ENCODE measurements at places on chromosomes 12 and 14.

GRCh38 chr14:99171396-99171795 lies 100.6 kb downstream of the BCL11B start:
- DNase-seq = no peak

DNA sequence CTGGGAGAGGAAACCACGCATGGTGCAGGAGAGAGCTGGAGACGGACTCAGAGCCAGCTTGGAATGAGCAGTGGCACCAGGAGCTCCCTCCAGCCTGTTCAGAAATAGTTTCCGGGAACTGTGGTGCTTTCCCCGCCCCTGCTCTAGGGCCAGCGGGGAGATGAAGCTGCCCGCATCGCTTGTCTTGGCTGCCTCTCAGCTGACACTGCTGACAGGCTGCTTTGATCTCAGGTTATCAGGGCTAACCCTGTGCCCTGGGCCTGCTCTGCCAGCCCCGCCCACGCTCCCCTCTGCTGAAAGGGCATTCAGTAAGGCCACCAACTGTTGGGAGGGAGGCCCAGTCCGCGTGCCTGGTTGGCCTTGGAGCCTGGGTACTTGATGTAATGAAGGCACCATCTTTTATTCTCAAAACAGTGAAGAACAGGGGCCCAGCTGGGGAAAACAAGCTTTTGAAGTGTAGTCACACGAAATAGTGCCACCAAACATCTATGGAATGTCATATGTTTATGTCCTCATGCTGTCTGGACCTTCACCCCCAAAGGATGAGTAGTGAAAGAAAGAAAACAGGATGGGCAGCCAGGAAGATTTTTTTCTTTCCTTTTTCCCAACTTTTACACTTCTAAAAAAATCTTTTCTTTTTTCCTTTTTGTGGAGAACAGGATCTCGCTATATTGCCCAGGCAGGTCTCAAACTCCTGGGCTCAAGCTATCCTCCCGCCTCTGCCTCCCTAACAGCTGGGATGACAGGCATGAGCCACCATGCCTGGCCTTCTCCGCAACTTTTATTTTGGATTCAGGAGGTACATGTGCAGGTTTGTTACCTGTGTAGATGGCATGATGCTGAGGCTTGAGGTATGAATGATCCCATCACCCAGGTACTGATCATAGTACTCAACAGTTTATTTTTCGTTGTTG lies 115.9 kb upstream of the TBX3 start:
- no peak for DNase-seq

GRCh38 chr12:65432114-65432513 lies 153.6 kb downstream of the MSRB3 start:
- DNase-seq = no peak

- DNase-seq = no peak
Observed at GRCh38 chr12:39782026-39782545, 162.5 kb upstream of the ABCD2 start.

DNA sequence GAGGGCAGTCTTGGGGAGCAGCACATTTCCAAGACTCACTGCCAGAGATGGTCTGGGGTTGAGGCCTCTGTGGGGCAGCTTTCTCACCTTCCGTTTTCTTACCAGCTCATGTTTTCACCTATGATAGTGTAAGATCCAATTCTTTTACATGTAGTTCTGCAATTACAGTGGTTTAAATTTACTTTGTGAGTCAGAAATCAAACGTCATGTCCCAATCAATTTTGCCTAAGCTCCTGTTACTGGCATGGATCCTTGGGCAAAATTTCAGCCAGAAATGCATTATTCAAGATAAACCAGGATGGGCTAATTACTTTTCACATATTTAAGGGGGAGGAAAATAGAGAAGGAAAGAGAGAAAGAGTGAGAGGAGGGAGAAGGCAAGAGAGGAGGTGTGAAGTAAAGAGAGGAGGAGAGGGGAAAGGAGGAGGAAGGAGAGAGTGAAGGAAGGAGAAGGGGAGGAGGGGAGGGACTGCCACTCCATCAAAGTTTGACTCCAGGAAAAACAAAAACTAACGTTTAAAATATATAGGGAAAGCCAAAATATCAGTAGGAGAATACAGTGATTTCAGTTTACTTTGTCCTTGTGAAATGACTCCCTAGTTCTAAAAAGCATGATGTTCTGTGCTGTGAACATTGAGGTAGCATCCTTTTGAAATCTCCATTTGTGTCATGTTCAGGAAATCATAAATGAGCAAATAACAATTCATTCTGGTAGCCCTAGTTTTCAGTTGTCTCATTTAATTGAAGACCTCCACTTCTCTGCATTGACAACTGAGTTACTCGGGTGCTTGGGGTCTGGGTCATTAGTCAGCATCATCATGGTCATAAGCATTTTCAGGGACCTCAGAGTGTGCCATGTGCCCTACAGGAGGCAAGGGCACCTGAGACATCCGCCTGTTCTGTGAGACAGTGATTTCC lies 3.0 kb downstream of the BMAL2 start:
- DNase-seq = no peak

GRCh38 chr12:92421042-92421441 lies 275.4 kb upstream of the BTG1 start:
- no peak for DNase-seq

DNA sequence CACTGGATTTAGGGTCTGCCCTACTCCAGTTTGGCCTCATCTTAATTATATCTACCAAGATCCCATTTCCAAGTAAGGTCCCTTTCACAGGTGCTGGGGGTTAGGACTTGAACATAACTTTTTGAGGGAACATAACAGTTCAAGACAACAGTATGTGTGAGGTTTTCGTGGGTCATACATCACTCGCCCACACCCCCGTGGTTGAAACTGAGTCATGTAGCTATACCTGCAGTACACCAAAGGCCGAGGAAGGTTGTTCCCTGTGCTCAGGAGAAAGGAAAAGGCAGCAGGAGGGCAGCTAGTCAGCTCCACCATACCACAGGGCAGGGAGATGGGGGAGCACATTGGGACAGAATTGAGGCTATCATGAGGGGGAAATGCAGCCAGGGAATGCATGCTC lies 167.0 kb downstream of the PPM1H start:
- DNase-seq = peak; percentile 36

GRCh38 chr14:53127151-53127550 lies 26.0 kb downstream of the DDHD1 start:
- no peak for DNase-seq

GRCh38 chr14:50085570-50086320 lies 30.6 kb downstream of the VCPKMT start:
- DNase-seq = no peak

GRCh38 chr14:91770185-91770584 lies 38.3 kb upstream of the CATSPERB start:
- DNase-seq = no peak

DNA sequence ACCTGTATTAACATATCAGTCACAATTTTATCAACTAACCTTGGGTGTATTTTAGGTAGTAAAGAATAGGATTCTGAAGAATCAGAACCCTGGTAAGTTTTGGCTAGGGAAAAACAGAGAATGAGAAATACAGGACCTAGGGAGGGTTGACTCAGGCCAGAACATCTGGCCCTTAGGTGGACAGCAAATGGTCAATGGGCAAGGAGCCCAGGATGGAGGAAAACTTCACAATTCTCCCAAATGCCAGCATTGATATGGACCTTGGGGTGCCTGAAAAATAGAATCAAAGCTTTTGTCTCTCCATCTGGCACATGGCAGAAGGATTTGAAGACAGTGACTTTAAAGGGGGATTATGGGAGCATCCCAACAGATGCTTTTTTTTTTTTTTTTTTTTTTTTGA lies 32.7 kb upstream of the PRPF39 start:
- no peak for DNase-seq

DNA sequence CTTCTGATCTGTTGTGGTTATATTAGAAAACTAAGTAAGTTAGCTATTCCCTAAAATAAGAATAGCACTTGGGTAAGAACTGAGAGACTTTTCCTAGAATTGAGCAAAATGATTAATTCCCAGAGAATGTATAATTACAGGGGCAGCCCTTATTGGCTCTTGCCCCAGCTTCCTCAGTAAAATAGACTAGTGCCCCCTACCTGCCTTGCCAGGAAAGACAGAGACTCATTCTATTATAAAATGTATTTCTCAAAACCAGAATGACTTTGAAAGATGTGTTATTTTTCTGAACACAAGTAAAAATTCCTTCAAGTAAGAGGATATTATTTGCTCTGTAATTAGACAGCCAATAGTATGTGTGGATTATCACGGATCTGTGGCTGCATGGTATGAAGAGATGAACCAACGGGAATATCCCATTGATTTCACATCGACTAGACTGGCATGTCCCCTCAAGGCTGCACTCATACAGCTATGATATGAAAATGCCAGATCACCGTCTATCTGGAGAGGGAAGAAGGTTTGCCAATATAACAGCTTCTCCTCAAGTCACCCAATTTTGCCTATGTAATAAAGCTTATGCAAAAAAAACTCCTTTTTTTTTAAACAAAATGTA lies 7.4 kb upstream of the GLRX5 start:
- no peak for DNase-seq

DNA sequence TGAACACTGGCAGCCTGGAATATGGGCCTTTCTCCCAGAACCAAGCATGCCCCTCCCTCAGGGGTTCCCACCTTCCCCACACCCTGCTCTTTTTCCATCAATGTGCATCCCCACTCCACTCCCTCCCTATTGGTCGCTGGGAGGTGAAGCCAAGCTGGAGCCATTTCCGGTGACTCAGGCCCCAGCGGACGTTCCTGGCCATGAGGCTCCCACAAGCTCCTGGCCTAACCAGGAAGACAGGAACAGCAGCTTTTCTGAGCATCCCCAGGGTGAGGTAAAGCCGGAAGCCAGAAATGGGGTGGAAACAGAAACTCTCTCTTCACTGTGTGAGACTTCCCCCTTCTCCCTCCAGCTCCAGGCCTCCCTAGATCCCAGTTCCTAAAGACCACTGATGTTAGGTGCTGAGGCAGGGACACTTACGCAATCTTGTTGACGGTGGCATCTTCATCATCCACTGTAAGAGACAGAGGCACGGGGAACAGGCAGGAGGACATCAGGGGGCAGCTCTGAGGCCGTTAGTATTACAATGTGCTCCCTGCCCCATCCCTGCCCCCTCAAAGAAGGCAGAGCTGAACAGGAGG lies 5.1 kb downstream of the LMBR1L start:
- no peak for DNase-seq

DNA sequence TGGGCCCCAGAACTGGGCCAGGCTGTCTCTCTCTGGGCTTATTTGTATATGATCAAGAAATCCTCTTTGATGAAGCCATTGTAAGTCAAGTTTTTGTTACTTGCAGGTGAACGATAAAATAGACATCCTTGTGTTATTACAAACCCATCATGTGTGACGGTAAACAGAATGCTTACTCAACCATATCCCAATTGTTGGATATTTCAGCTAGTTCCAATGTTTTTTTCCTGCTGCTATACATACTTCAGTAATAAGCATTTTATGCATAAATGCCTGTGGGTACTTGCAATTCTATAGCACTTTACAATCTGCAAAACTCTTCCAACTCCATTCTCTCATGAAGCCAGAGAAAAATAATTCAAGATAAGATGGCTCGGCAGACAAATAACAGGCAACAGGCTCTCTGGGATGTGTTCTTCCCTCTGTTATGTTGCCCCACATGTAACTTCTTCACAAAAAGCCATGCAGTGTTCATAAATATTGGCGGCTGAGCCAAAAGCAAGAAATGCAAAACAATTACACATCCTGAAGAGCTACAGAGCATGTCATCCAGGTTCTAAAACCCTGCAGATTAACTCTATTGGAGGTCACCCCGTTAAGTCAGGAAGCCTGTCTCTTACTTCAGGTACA lies 69.5 kb downstream of the CLMN start:
- DNase-seq = no peak

DNA sequence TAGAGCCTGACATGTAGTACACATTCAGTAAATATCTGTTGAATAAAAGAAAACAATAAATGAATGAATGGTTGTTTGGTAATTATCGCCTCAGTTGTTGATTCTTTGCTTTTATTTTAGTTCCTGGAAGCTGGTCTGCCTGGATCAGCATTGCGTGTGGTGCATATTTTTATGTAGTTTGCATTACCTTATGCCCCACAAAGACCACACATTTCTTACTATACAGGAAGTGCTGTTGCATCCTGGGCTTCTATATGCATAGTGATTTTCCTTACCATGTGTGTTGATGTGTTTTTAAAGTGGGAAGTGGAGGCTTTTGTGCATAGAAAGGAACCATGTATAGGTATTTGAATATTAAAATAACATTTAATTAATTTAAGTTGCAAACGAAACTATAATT lies 43.6 kb downstream of the DYRK2 start:
- DNase-seq = no peak

- no peak for DNase-seq
Observed at GRCh38 chr14:89486961-89487360, 69.9 kb upstream of the FOXN3 start.

DNA sequence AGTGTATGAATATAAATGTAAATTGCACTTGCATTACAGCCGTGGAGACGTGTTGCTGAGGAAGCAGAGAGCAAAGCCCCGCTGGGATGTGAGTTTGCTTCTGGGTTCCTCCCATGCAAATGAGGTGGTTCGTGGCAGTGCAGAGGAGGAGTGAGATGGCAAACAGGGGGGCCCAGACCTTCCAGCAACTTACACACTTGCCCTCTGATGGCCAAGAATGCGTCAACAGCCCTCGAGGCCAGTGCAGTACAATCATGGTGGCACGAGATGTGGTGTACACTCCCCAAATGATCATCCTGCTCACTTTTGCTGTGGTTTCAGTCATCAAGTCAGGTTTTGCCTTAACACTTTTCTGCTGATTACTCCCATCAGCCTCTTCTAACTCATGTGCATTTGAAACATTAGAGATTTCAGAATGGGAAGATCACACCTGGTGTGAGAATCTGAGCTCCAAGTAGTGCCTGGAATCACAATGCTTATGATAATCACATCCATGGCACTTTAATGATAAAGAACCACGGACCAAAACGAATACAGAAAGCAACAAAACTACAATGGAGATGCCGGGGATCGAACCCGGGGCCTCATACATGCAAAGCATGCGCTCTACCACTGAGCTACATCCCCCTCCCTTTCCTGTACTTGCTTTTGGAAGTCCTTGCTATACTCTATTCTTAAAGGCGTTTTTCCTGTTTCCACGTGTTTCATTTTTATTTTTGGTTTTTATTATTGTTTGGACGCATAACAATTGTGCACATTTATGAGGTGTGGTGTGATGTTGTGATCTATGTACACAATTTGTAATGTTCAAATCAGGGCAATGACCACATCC lies 7.0 kb upstream of the UBC start:
- DNase-seq = peak; percentile 79
